CD4-positive, CD25-positive, alpha-beta regulatory T cell (primary cell): ENCODE measurements at places on chromosomes 2 and 18.

DNA sequence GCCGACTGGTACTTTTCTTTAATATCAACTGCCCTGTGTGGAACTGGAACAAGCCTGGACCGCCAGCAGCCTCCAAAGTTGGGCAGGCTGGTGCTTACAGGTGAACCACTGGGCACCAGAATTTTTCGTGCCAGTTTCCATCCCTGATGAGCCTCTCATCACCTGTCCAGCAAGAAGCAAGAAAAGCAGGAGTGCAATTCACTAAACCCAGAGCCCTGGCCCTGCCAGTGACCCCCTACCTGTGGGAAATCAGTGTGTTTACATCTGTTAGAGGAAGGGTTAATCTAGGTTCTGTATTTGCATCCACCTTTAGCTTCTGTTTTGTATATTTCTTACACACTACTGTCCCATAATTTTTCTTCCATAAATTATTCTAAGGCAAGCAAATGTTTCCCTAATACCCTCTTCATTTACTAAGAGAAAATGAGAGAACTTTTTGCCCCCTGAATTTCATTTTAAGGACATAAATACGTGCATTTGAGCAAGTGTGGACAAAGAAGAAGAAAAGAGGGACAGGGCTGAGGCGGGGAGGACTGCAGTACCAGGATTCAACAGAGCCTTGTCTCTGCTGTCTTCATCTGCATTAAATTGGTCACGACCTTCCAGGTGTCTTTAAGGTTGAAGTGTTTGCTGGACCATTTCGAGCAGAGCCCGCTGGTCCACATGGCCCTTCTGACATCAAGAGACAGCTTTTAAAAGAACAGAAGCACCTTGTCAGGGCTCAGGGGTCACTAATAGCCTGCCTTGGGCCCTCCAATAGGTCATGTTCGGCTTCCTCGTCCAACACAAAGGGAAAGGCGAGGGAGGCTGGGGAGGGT is 763.1 kb downstream of the BCL11A start:
- H3K4me1 ChIP-seq = no peaks in the 10 kb centered on the region
- no peak overlapping the region for H3K4me3 ChIP-seq
- DNase-seq = no peak
- no peaks in the 10 kb centered on the region for H3K36me3 ChIP-seq
- no peak overlapping the region for H3K27ac ChIP-seq

- no peaks in the 10 kb centered on the region for H3K4me1 ChIP-seq
- DNase-seq = no peak
- no peak overlapping the region for H3K27ac ChIP-seq
Observed at GRCh38 chr2:202723746-202724145, 89.0 kb downstream of the FAM117B start.

DNA sequence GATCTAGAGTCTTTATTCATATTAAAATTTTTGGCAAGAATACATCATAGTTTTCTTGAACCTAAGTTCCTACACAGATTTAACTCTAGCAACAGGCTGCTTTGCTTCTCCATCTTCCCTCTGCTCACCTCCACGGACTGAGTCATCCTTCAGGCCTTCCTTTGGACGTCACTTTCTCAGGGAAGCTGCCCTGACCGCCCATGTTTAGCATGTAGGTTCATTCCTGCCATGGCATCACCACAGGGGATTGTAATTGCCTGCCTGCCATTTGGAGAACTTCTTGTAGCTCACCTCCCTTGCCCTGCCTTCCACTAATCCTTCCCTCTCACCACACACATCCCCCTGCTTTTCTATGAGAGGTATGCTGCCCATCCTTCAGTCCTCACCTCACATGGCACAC is 43.9 kb upstream of the B3GNT2 start:
- H3K4me3 ChIP-seq = no peak overlapping the region
- no peak for DNase-seq
- H3K27ac ChIP-seq = no peak overlapping the region
- H3K4me1 ChIP-seq = no peaks in the 10 kb centered on the region

DNA sequence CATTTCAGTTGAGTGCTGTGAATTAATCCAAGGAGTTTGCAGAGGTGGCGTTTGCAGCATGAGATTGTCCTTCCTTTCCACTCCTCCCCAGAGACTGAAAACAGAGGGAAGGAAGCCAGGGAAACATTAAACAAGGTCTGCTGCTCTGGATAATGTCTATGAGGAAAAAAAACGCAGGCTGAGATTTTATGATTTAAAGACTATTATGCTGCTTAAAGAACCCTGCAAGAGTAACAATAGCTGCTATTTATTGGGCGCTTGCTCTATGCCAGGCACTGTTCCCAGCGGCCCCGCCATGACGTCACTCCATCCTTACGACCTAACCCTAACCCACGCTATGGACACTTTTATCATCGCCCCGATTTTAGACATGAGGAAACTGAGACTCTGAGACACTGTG is 222.4 kb downstream of the BCL2 start:
- no peak for DNase-seq
- peaks cover 2% of the 10 kb centered on the region for H3K27me3 ChIP-seq
- no peak overlapping the region for H3K27ac ChIP-seq
- no peak overlapping the region for H3K4me3 ChIP-seq
- no peaks in the 10 kb centered on the region for H3K36me3 ChIP-seq
- H3K4me1 ChIP-seq = peaks cover 16% of the 10 kb centered on the region

GRCh38 chr18:13381944-13382365 is 163.4 kb downstream of the LDLRAD4 start:
- H3K36me3 ChIP-seq = peaks cover 5% of the 10 kb centered on the region
- peaks cover 82% of the 10 kb centered on the region for H3K4me1 ChIP-seq
- H3K4me3 ChIP-seq = peak overlapping the region; percentile 90
- H3K27me3 ChIP-seq = no peaks in the 10 kb centered on the region

- H3K4me3 ChIP-seq = no peak overlapping the region
- no peak for DNase-seq
- H3K36me3 ChIP-seq = no peaks in the 10 kb centered on the region
- no peaks in the 10 kb centered on the region for H3K27me3 ChIP-seq
- H3K27ac ChIP-seq = no peak overlapping the region
Observed at GRCh38 chr18:65235966-65236624, 514.7 kb upstream of the CDH7 start.

DNA sequence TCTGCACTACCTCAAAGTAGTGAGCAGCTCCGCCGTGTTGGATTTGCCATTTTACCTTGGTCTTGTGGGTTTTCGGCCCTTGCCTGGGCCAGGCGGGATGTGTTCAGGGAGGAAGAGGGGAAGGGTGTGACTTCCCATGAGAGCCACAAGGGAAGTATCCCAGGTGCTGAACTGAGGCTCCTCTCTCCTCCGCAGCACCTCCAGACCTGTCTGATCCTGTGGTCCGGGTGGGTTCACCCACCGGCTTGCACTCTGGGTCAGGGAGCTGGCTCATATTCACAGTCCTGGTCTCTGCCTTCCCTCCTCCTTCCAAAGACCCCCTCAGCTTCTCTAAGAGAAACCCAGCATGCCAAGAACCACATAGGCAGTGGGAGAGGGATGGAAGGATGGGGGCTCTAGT is 235.8 kb downstream of the SEPTIN10 start:
- no peak overlapping the region for H3K4me3 ChIP-seq
- no peaks in the 10 kb centered on the region for H3K27me3 ChIP-seq
- H3K4me1 ChIP-seq = no peaks in the 10 kb centered on the region
- DNase-seq = no peak
- H3K27ac ChIP-seq = no peak overlapping the region
- H3K36me3 ChIP-seq = no peaks in the 10 kb centered on the region

DNA sequence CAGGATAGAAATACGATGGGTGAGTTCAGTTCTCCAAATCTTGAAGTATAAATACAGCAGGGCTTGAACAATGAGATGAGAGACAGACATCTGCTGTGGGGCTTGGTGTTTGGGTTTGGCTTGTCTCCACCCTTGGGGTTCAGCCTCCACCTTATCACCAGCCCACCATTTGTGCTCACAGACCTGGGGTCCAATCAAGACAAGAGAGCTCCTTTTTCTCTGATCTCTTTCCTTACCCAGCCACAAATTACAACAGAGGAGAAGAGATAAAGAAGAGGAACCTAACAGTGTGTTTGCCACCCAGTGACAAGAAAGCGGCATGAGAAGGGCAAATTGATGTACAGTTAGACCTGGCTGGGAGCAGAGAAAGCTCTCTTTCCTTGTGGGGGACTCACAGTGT is 204.5 kb upstream of the CXCR4 start:
- H3K4me1 ChIP-seq = peaks cover 19% of the 10 kb centered on the region
- H3K27me3 ChIP-seq = no peaks in the 10 kb centered on the region
- H3K36me3 ChIP-seq = no peaks in the 10 kb centered on the region
- H3K4me3 ChIP-seq = no peak overlapping the region
- no peak overlapping the region for H3K27ac ChIP-seq
- no peak for DNase-seq

DNA sequence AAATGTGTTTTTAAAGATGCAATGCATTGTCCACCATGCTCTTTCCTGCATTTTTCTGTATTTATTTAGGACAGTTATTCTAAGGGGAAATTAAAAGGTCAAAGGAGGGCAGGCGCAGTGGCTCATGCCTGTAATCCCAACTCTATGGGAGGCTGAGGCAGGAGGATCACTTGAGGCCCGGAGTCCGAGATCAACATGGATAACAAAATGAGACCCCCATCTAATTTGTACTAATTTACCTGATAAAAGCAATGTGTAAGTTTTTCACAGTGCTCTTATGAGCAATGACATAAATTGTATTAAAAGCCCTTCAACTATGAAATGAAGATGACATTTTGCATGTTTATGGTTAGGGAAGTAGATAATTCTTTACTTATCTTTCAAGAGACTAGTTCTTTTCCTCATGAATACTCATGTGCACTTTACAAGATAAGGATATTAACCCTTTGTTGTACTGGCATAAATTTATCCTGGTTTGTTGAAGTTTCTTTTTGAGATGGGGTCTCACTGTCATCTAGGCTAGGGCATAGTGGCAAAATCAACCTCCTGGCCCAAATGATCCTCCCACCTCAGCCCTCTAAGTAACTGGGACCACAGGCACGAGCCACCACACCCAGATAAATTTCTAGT is 9.7 kb downstream of the HSBP1L1 start:
- no peak for DNase-seq
- H3K27me3 ChIP-seq = no peaks in the 10 kb centered on the region
- no peak overlapping the region for H3K27ac ChIP-seq
- H3K4me3 ChIP-seq = no peak overlapping the region
- H3K36me3 ChIP-seq = peaks cover 40% of the 10 kb centered on the region

GRCh38 chr2:112572005-112572404 is 12.4 kb upstream of the CHCHD5 start:
- no peak overlapping the region for H3K4me3 ChIP-seq
- H3K36me3 ChIP-seq = peaks cover 86% of the 10 kb centered on the region
- H3K4me1 ChIP-seq = no peaks in the 10 kb centered on the region
- H3K27ac ChIP-seq = no peak overlapping the region

GRCh38 chr2:106020032-106020431 is 174.1 kb downstream of the UXS1 start:
- peaks cover 4% of the 10 kb centered on the region for H3K4me1 ChIP-seq
- H3K4me3 ChIP-seq = no peak overlapping the region

GRCh38 chr2:207184348-207184747 is 18.6 kb upstream of the KLF7 start:
- H3K4me1 ChIP-seq = no peaks in the 10 kb centered on the region
- no peaks in the 10 kb centered on the region for H3K27me3 ChIP-seq
- H3K36me3 ChIP-seq = no peaks in the 10 kb centered on the region
- no peak for DNase-seq
- no peak overlapping the region for H3K4me3 ChIP-seq

- peak; percentile 28 for DNase-seq
- H3K4me3 ChIP-seq = peak overlapping the region; percentile 91
- no peaks in the 10 kb centered on the region for H3K27me3 ChIP-seq
- H3K36me3 ChIP-seq = no peaks in the 10 kb centered on the region
Observed at GRCh38 chr2:239399433-239399920, 1.3 kb downstream of the HDAC4 start.

DNA sequence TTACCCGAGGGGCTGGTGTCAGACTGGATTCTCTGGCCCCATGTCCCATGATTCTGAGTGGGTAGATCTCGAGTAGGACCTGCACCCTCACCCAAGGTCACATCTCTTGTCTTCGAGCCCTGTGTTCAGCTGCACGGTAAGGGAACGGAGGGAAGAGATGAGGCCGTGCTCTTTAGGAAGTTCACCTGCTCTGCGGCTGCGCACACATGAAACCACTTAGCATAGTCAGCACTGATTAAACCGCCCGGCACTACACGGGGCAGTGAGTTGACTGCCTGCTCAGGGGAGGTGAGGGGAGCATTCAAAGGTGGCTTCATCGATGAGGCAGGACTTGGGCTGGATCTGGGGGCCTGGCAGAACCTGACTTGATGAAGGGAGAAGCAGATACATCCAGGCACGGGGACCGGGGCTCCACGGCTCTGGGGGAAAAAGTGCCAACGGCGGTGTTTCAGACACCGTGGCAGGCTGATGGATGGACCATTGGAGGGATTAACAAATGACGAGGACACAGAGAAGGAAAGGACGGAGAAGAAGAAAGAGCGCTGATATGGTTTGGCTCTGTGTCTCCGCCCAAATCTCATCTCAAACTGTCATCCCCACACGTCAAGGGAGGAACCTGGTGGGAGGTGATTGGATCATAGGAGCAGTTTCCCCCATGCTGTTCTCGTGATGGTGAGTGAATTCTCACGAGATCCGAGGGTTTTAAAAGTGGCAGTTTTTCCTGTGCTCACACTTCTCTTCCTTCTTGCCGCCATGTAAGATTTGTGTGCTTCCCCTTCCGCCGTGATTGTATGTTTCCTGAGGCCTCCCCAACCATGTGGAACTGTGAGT is 248.6 kb downstream of the CYP26B1 start:
- no peak overlapping the region for H3K27ac ChIP-seq
- no peaks in the 10 kb centered on the region for H3K4me1 ChIP-seq
- no peaks in the 10 kb centered on the region for H3K27me3 ChIP-seq
- DNase-seq = no peak
- H3K36me3 ChIP-seq = no peaks in the 10 kb centered on the region
- no peak overlapping the region for H3K4me3 ChIP-seq

DNA sequence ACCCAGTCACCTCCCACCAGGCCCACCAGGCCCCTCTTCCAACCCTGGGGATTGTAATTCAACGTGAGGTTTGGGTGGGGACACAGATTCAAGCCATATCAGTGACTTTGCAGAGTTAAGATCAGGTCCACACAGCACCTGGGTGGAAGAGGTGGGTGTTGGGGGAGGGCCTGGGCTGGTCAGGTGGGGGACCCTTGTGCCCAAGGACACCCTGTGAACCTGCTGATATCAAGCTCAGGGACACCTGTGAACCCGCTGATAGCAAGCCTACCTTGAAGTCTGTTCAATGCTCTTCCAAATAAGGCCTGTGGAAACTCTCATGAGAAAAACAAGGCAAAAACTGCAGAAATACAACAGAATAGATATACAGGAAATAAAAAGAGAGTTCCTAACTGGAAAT is 19.9 kb upstream of the TPO start:
- H3K4me1 ChIP-seq = no peaks in the 10 kb centered on the region
- H3K27ac ChIP-seq = no peak overlapping the region
- H3K27me3 ChIP-seq = no peaks in the 10 kb centered on the region
- no peak overlapping the region for H3K4me3 ChIP-seq

- no peaks in the 10 kb centered on the region for H3K4me1 ChIP-seq
- H3K36me3 ChIP-seq = no peaks in the 10 kb centered on the region
- H3K27ac ChIP-seq = no peak overlapping the region
- no peak for DNase-seq
- no peak overlapping the region for H3K4me3 ChIP-seq
Observed at GRCh38 chr2:164015328-164016123, 279.7 kb upstream of the FIGN start.

- no peak overlapping the region for H3K4me3 ChIP-seq
- no peak overlapping the region for H3K27ac ChIP-seq
- H3K27me3 ChIP-seq = peaks cover 4% of the 10 kb centered on the region
- no peak for DNase-seq
- no peaks in the 10 kb centered on the region for H3K36me3 ChIP-seq
Observed at GRCh38 chr2:172137109-172137508, 34.4 kb upstream of the DLX2 start.
